ENCODE measurements at places on chromosomes 5 and 9. TPM values are rescaled to one million over a fixed set of nuclear protein-coding genes. Genes with fewer than 3 reads are reported as not detected.

Gene AGTPBP1
- 17.7 TPM for total RNA-seq

Gene SURF2
- 13.5 TPM for total RNA-seq

Gene NR2F1-AS1
- total RNA-seq: 31.4 TPM

Gene ITK
- total RNA-seq: not detected

Gene FOXD1
- total RNA-seq: 7.6 TPM

Gene TNFSF8
- not detected for total RNA-seq

Gene GPR150
- 0.66 TPM for total RNA-seq

Gene PLEKHG4B
- total RNA-seq: under 0.01 TPM

Gene FRMPD1
- total RNA-seq: not detected

Gene FRRS1L
- total RNA-seq: 0.50 TPM

Gene SV2C
- not detected for total RNA-seq
